ENCODE measurements at places on chromosomes 6 and 20.

GRCh38 chr20:51542033-51542570 lies 417 bp downstream of the NFATC2 start:
- peaks cover 41% of the 10 kb centered on the region for H3K4me1 ChIP-seq
- H3K4me3 ChIP-seq: peak overlapping the region; percentile 68
- H3K27ac ChIP-seq: peak overlapping the region; percentile 96
- no peaks in the 10 kb centered on the region for H3K27me3 ChIP-seq
- DNase-seq: peak; percentile 48

- no peak for DNase-seq
- H3K4me1 ChIP-seq: no peaks in the 10 kb centered on the region
- no peak overlapping the region for H3K27ac ChIP-seq
- no peak overlapping the region for H3K4me3 ChIP-seq
- H3K27me3 ChIP-seq: no peaks in the 10 kb centered on the region
- no peaks in the 10 kb centered on the region for H3K36me3 ChIP-seq
Measured at GRCh38 chr6:12472601-12473038, 182.5 kb downstream of the EDN1 start.

- H3K27ac ChIP-seq: no peak overlapping the region
- H3K36me3 ChIP-seq: peaks cover 30% of the 10 kb centered on the region
- no peak for DNase-seq
- no peaks in the 10 kb centered on the region for H3K27me3 ChIP-seq
- H3K4me1 ChIP-seq: no peaks in the 10 kb centered on the region
Measured at GRCh38 chr6:28153546-28153945, 11.9 kb downstream of the ZKSCAN8 start.

DNA sequence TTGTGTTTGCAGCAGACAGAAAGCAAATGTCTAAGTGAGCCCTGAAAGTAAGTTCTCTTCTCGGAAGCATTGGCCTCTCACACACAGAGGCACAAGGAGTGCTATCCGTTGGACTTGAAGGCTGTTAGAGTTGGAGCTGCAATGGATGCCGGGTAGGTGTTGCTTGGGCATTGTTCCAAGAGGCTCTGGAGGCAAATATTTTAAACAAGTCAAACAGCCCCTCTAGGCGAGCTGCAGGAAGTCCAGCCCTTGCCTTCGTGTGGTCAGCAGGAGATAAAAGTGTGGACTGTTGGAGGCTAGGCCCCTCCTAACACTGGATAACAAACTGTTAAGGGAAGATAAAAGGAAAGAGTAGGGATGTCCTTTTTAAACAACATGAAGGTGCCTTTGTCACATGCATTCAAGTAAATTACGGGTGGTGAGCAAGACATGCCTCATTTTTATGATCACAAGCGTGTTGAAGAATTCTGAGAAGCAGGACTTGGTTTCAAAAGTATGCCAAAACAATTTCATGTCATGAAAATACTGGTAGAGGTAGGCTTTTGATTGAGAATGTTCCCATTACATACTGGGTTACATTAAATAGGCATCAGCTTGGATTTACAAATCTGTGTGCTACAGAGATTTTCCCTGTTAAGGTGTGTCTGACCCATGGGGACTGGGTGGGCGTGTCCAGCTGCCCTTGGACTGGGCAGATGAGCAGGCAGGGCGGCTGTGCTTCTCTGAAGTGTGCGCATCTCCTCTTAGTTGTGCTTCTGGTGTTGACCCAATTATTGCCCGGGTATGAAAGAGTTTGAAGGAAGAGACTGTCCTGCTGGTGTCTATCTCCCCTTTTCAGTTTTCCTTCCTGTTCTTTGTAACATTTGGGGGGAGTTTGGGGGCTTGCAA lies 57.5 kb downstream of the RREB1 start:
- H3K27me3 ChIP-seq: no peaks in the 10 kb centered on the region
- H3K4me3 ChIP-seq: no peak overlapping the region
- H3K27ac ChIP-seq: no peak overlapping the region
- DNase-seq: no peak
- H3K36me3 ChIP-seq: no peaks in the 10 kb centered on the region
- no peaks in the 10 kb centered on the region for H3K4me1 ChIP-seq

- no peak for DNase-seq
- no peaks in the 10 kb centered on the region for H3K27me3 ChIP-seq
- H3K36me3 ChIP-seq: peaks cover 33% of the 10 kb centered on the region
- H3K27ac ChIP-seq: no peak overlapping the region
- H3K4me3 ChIP-seq: no peak overlapping the region
Measured at GRCh38 chr6:16141514-16141913, 12.6 kb downstream of the MYLIP start.

GRCh38 chr6:140256248-140256647 lies 881.8 kb upstream of the CITED2 start:
- no peak overlapping the region for H3K4me3 ChIP-seq
- DNase-seq: no peak
- H3K36me3 ChIP-seq: no peaks in the 10 kb centered on the region
- no peaks in the 10 kb centered on the region for H3K27me3 ChIP-seq
- H3K4me1 ChIP-seq: no peaks in the 10 kb centered on the region

- DNase-seq: no peak
- no peaks in the 10 kb centered on the region for H3K4me1 ChIP-seq
- no peak overlapping the region for H3K27ac ChIP-seq
- H3K27me3 ChIP-seq: no peaks in the 10 kb centered on the region
- H3K36me3 ChIP-seq: no peaks in the 10 kb centered on the region
Measured at GRCh38 chr20:44594730-44595129, 12.4 kb downstream of the PKIG start.

DNA sequence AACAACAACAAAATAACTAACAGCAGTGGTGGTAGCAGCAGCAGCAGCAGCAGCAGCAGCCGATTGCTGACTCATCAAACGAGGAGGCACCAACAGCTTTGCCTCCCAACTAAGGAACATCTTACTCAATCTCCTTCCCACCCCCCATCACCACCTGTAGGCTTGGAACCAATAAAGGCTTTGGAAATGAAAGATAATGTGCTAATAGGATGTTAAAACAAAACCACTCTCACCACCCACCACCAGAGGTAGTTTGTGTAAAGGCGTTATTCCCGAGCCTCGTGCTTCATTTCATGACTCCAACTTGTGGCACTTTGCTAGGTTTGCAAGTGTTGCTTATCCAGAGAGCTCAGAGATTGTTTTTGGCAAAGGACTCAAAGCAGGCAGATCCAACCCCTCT lies 346.5 kb downstream of the CD83 start:
- no peak for DNase-seq
- H3K27ac ChIP-seq: no peak overlapping the region
- no peaks in the 10 kb centered on the region for H3K4me1 ChIP-seq
- H3K4me3 ChIP-seq: no peak overlapping the region
- no peaks in the 10 kb centered on the region for H3K36me3 ChIP-seq

GRCh38 chr6:14533446-14533845 lies 415.9 kb downstream of the CD83 start:
- H3K36me3 ChIP-seq: no peaks in the 10 kb centered on the region
- H3K27me3 ChIP-seq: no peaks in the 10 kb centered on the region
- no peak overlapping the region for H3K4me3 ChIP-seq

- no peak overlapping the region for H3K27ac ChIP-seq
- DNase-seq: no peak
- H3K4me3 ChIP-seq: no peak overlapping the region
- H3K27me3 ChIP-seq: no peaks in the 10 kb centered on the region
Measured at GRCh38 chr20:35181731-35182130, 9.9 kb downstream of the PROCR start.

DNA sequence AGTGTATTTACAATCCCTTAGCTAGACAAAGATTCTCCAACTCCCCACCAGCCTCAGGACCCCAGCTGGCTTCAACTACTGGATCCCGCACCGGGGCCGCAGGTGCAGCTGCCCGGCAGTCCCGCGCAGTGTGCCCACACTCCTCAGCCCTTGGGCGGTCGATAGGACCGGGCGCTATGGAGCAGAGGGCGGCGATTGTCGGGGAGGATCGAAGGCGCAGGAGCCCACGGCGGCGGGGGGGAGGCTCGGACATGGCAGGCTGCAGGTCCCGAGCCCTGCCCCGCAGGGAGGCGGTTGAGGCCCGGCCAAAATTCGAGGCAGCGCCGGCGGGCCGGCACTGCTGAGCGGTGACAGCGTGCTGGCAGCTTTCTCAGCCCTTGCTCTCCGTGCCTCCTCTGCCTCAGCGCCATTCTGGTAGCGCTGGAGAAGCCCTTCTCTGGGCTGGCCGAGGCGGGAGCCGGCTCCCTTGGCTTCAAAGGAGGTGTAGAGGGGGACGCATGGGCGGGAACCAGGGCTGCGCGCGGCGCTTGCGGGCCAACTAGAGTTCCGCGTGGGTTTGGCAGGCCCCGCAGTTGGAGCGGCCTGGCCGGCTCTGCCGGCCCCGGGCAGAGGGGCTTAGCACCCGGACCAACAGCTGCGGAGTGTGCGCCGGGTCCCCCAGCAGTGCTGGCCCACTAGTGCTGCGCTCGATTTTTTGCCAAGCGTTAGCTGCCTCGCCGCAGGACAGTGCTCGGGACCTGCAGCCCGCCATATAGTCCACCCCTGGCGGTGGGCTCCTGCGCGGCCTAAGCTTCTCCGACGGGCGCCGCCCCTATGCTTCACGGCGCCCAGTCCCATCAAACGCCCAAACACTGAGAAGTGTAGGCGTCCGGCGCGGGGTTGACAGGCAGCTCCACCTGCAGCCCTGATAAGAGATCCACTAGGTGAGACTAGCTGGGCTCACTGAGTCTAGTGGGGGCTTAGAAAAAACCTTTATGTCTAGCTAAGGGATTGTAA lies 32.4 kb upstream of the KIF13A start:
- DNase-seq: no peak
- no peak overlapping the region for H3K4me3 ChIP-seq
- no peaks in the 10 kb centered on the region for H3K36me3 ChIP-seq

DNA sequence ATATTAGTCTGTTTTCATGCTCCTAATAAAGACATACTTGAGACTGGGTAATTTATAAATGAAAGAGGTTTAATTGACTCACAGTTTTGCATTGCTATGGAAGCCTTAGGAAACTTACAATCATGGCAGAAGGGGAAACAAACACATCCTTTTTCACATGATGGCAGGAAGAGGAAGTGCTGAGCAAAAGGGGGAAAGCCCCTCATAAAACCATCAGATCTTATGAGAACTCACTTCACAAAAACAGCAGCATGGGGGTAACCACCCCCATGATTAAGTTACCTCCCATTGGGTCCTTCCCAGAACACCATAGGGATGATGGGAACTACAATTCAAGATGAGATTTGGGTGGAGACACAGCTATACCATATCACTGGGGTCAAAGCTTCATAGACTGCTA lies 254.2 kb downstream of the ERMARD start:
- no peak for DNase-seq
- no peak overlapping the region for H3K4me3 ChIP-seq
- no peaks in the 10 kb centered on the region for H3K27me3 ChIP-seq

- DNase-seq: no peak
- H3K36me3 ChIP-seq: no peaks in the 10 kb centered on the region
- no peaks in the 10 kb centered on the region for H3K27me3 ChIP-seq
- H3K27ac ChIP-seq: no peak overlapping the region
- no peaks in the 10 kb centered on the region for H3K4me1 ChIP-seq
Measured at GRCh38 chr20:47181056-47181862, 175.2 kb downstream of the ZMYND8 start.

- DNase-seq: no peak
- H3K27me3 ChIP-seq: no peaks in the 10 kb centered on the region
- H3K4me1 ChIP-seq: no peaks in the 10 kb centered on the region
Measured at GRCh38 chr20:61861054-61861841, 204.4 kb downstream of the TAF4 start.

DNA sequence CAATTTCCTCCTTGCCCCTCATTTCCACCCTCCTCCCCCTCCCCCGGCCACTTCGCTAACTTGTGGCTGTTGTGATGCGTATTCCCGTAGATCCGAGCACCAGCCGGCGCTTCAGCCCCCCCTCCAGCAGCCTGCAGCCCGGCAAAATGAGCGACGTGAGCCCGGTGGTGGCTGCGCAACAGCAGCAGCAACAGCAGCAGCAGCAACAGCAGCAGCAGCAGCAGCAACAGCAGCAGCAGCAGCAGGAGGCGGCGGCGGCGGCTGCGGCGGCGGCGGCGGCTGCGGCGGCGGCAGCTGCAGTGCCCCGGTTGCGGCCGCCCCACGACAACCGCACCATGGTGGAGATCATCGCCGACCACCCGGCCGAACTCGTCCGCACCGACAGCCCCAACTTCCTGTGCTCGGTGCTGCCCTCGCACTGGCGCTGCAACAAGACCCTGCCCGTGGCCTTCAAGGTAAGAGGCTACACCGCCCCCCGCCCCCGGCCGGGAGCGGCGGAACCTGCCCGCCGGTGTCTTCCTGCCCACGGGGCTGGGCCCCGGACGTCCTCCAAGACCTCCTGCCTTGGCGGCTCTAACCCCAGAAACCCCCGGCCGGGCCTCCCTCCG lies 44.9 kb upstream of the SUPT3H start:
- peak overlapping the region; percentile 83 for H3K4me3 ChIP-seq
- H3K36me3 ChIP-seq: no peaks in the 10 kb centered on the region
- peaks cover 8% of the 10 kb centered on the region for H3K27me3 ChIP-seq
- peak; percentile 60 for DNase-seq
- peaks cover 17% of the 10 kb centered on the region for H3K4me1 ChIP-seq
